HepG2 (cell line): ENCODE measurements at places on chromosomes 7 and 10.

GRCh38 chr7:5500777-5501350 lies 77.2 kb upstream of the TNRC18 start:
- H3K36me3 ChIP-seq = peaks cover 6% of the 10 kb centered on the region
- H3K27ac ChIP-seq = no peak overlapping the region
- H3K4me3 ChIP-seq = no peak overlapping the region
- no peaks in the 10 kb centered on the region for H3K4me1 ChIP-seq
- DNase-seq = no peak

DNA sequence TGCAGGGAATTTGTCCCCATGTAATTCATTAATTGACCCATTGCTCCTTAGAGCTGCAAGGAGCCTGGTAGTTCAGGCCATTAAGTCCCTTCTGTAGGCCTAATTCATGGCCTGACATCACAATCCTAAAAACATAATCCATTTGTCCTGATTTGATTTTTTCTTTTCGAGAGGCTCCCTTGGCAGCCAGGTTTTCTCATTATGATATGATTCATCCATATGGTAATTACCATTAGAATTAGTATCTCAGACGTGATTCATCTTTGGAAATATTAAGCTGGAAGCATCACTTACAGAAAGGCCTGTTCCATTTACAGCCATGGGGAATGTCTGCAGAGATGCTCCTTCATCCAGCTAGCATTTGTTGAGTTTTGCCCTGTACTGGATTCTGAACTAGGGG lies 128.5 kb downstream of the PLCE1 start:
- no peak overlapping the region for H3K4me3 ChIP-seq
- no peaks in the 10 kb centered on the region for H3K27me3 ChIP-seq
- H3K4me1 ChIP-seq = peaks cover 36% of the 10 kb centered on the region
- H3K27ac ChIP-seq = no peak overlapping the region

- H3K27me3 ChIP-seq = no peaks in the 10 kb centered on the region
- no peaks in the 10 kb centered on the region for H3K4me1 ChIP-seq
- no peak overlapping the region for H3K27ac ChIP-seq
- no peak for DNase-seq
These were observed 454.6 kb upstream of the ANKRD30A start for GRCh38 chr10:36670621-36671402.

GRCh38 chr7:148270576-148270975 lies 320.0 kb upstream of the C7orf33 start:
- peaks cover 1% of the 10 kb centered on the region; the same call in 1 of the 2 replicates for H3K27me3 ChIP-seq
- H3K36me3 ChIP-seq = no peaks in the 10 kb centered on the region
- no peak overlapping the region for H3K27ac ChIP-seq
- peak; percentile 7 for DNase-seq
- peaks cover 7% of the 10 kb centered on the region; the same call in 1 of the 2 replicates for H3K4me1 ChIP-seq

GRCh38 chr10:30839652-30840051 lies 192.0 kb downstream of the ZNF438 start:
- DNase-seq = no peak
- H3K27me3 ChIP-seq = peaks cover 22% of the 10 kb centered on the region; the same call in 2 of the 3 replicates
- H3K36me3 ChIP-seq = no peaks in the 10 kb centered on the region
- no peak overlapping the region for H3K4me3 ChIP-seq
- no peaks in the 10 kb centered on the region for H3K4me1 ChIP-seq

- no peaks in the 10 kb centered on the region for H3K36me3 ChIP-seq
- no peak for DNase-seq
- no peaks in the 10 kb centered on the region for H3K27me3 ChIP-seq
- H3K27ac ChIP-seq = no peak overlapping the region
- no peak overlapping the region for H3K4me3 ChIP-seq
These were observed 254.1 kb upstream of the PFKP start for GRCh38 chr10:2813286-2813685.

DNA sequence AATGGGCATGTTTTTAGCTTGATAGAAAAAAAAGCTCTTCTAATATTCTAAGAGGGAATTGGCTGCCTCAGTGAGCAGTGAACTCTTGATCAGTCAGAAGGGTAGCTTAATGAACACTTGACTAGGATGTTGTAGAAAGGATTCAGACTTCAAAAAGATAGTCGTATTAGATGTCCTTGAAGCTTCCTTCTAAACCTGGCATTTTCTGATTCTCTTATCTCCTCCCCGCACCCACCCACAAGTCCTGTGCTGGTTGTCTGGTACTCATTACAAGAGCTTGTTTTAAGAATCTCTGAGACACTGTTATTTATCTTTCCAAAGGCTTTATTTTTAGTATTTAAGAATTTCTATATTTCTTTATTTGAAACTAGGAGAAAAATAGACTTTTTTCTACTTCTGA lies 7.4 kb upstream of the SMIM30 start:
- no peak overlapping the region for H3K27ac ChIP-seq
- no peaks in the 10 kb centered on the region for H3K36me3 ChIP-seq
- no peaks in the 10 kb centered on the region for H3K4me1 ChIP-seq
- no peak for DNase-seq
- H3K27me3 ChIP-seq = no peaks in the 10 kb centered on the region

DNA sequence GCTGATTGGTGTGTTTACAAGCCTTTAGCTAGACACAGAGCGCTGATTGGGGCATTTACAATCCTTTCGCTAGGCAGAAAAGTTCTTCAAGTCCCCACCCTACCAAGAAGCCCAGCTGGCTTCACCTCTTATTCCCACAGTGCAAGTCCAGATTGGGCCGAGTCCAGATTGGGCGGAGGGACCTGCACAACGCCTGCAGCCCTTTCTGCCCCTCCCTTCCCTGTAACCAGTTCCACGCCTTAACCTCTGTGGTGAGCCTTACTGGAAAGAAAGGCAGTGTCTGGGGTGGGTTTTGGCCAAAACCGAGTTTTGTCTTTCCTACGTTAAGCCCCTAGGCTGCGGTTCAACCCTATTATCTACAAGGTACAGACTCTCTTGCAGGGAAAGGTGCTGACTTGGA lies 268.7 kb downstream of the ZEB1 start:
- H3K27me3 ChIP-seq = no peaks in the 10 kb centered on the region; the same call in 1 of the 2 replicates
- H3K4me3 ChIP-seq = no peak overlapping the region
- no peak for DNase-seq
- H3K36me3 ChIP-seq = no peaks in the 10 kb centered on the region
- H3K27ac ChIP-seq = no peak overlapping the region
